ENCODE measurements at places on chromosomes 7 and 10.

- no peak for DNase-seq
These were observed 59.3 kb downstream of the CTBP2 start for GRCh38 chr10:125101049-125101448.

DNA sequence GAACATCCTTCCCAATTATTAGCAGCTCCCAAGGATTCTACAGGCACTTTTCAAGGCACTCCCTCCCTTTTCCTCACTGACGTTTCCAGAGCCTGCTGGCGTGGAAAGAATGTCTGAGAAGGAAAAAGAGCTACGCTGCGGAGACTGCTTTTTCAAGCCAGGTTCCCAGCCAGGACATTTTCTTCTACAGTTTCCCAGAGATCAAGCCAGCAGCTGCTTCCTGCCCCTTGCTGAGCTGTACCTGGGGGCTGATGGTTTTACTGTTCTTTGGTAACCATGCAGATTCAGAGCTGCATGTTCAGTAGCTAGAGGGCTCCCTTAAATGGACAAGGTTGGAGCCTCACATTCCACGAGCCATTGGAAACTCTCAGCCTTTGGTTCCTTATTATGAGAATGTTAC, 133.4 kb downstream of the EVX1 start:
- no peak for DNase-seq

DNA sequence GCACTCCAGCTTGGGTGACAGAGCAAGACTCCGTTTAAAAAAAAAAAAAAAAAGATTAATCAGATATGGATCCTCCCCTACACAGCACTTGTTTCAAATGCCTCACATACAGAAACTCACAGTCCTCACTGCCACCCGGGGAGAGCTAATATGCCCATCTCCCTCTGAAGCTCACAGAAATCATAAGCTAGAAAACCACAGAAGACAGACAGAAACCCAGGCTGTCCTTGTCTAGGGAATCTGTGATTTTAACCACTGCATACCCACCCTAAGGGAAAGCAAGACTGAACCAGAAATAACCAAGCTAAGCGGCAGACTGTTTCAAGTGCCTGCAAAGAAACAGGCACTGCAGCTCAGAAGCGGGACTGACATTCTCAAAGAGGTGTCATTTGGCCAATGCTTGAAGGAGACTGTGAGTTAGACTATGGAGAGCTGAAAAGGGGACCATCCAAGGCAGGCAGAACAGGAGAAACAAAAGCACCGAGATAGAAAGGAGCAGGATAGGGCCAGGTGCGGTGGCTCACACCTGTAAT, 37.6 kb downstream of the SLC37A3 start:
- no peak for DNase-seq

DNA sequence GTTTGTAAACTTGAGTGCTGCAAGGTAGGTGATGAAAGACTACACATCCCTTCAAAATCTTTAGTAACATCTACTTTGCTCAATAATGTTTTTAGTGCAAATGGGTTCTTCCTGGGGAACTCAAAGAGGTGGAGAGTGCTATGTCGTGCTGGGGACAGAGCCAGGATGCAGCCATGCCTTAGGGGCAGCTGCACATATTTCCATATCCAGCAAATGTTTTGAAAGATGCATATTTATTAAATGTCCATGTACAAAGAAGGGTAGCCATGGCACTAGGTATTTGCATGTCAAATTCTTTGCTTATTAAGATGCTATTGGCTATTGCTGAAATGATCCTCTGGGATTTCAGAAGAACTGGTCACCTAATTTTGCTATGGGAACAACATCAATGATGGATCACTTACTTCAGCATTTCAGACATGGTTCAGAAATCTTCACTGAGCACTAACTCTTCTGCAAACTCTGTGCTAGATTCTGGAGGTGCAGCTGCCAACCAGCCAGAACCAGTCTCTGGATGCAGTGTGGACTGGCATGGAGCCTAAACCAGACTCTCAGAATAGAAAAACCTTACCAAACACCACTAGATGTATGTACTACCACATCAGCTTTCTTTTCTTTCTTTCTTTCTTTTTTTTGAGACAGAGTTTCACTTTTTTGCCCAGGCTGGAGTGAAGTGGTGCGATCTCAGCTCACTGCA, 31.7 kb upstream of the DNMBP start:
- DNase-seq = no peak

GRCh38 chr7:51645702-51646298, 329.2 kb upstream of the COBL start:
- DNase-seq = no peak

DNA sequence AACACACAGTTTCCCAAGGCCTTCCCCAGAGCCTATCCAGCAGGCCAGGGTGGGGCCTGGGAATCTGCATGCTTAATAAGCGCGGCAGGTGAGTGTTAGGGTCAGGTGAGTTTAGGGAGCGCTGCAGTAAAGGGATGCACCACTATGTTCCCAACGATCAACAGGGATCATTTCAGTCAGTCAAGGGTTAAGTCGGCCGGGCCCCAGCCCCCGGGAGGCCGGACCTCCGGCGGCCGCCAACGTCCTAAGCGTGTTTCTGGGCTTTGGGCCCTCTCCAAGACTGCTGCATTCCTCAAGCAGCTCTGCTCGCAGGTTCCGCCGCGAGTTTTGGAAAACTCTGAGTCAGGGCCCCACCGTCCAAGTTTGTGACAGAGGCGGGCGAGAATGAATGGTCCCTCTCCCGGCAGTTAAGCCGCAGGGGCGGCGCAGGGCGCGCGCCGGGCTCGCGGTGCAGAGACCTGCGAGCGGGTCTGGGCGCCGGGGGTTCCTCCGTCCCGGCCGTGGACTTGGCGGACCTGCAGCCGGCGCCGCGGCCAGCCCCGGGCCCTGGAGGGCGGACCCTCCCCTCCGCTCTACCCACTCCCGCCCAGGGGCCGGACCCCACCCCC, 81.6 kb downstream of the ARHGAP22 start:
- no peak for DNase-seq

DNA sequence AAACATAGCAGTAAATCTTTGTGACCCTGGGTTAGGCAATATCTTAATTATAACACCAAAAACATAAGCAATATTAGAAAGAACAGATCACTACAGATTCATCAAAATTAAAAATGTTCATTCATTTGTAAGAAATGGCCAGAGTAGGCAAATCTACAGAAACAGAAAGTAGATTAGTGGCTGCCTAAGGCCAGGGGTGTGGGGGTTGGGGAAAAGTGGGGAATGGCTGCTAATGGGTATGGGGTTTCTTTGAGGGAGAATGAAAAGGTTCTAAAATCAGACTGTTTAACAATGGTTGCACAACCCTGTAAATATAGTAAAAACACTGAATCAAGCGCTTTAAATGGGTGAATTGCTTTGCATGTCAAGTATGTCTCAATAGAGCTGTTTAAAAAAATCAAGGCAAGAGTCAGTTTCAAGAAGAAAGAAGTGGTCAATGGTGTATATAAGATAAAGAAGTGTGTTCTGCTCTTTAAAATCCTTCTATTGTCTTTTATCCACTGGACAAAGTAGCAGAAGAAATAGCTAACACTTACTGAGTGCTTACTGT, 42.6 kb downstream of the CDK6 start:
- DNase-seq = no peak

DNA sequence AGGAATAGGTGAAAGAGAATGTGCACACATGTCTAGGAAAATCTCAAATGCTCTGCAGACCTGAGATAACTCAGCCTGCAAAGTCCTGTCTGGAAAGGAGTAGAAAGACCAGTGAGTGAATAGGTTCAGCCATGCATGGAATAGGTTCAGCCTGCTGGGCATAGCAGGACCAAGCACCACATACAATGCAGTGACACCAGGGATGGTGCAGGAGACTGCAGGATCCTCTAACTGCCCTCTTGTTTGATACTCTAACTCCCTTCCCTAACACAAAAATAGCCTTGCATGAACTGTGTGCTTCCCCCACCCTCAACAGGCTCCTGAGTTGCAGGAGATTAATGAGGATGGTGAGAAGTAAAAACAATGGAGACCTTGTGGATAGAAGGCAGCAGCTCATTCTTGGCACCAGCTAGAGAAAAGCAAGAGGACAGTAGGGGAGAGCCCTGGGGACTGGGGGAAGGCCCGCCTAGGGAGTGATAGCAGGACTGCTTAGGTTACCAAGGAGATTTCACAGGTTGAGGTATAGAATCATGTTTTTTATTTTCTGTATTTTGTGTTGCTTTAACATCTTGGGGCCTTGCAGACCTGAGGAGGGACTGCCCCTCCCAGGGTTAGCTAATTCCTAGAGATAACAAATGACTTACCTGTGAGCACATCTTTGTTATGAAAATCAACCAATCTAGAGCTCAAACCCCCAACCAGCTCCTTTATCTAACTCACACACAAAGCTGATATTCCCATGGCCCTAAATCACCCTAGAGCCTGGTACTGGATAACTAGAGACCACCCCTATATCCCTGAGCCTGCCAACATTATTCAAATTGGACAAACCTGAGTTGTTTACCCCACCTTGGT, 187.8 kb downstream of the PLPP4 start:
- DNase-seq = no peak

DNA sequence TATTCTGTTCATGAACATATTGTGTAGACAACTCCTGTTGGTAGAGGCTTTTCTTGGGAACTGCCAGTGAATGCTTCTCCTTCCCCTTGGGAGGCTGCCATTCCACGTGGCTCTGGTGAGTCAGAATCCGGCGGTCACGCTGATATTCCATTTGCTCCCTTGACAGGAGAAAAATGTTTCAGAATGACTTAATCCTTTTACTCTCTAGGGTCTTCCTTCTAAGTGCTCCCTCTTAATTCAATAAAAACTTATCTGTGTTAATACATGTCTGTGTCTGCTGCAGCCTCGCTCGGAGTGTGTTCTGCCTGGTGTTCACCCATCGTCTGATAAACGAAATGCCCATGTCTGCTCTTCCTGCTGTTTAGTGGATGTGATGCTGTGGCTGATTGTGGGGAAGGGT, 278.6 kb downstream of the ARHGAP12 start:
- no peak for DNase-seq

GRCh38 chr7:142405122-142405765, 147.4 kb upstream of the PRSS58 start:
- DNase-seq = no peak

DNA sequence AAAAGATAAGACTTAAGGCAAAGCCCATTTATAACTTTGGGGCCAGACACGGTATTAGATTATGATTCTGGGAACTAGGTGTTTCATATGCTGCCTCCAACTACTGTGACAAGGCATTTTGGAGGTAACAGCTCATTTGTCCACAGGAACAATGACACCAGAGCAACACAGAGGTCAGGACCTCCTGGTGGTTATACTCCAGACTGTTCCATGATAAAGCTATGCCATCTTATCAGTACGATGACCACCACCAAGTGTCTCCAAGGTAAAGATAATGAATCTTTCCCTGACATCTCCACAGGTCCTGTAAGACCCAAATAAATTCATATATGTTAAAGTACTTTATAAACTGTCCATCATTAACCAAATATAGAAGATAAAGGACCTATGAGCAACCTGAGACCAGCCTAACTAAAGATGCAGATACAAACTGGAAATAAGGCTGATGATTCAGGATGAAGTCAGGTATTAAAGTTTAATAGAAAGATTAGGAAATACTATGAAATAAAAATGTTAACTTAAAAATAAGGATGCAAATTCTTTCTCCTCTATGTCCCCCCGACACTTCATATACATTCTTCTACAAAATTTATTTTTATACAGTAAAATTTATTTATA, 26.2 kb downstream of the CUL2 start:
- DNase-seq = no peak

- no peak for DNase-seq
These were observed 15.4 kb downstream of the CCSER2 start for GRCh38 chr10:84343831-84344230.

DNA sequence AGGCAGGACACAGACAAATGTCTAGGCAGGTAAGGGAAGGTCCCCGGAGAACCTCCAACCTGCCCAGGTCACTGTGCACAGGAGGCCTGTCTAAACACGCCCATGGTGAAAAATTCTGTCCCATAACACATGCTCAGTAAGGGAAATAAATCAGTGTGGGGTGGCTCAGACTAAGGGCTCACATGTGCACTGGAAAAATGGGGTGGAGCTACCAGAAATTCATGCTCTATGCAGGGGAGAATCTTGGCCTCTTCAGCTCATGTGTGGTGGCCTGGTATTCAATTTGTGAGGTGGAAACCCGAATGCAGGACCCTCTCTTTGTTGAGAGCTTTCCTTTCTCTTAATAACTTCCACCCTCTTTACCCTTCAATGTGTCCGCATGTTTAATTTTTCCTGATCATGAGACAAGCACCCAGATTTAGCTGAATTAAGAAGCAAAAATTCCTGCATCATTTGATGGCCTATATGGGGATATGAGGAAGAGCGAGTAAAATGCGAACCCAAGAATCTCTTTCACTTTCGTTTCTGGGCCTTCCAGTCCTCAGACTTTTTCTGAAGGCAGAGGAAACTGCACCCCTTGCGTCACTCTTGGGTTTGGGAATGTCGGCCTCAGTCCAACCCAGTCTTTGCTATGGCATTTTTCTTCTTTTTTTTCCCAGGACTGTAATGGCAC, 163.2 kb downstream of the DGKB start:
- no peak for DNase-seq

GRCh38 chr7:139118234-139118804, 8.8 kb upstream of the ZC3HAV1 start:
- DNase-seq = no peak

DNA sequence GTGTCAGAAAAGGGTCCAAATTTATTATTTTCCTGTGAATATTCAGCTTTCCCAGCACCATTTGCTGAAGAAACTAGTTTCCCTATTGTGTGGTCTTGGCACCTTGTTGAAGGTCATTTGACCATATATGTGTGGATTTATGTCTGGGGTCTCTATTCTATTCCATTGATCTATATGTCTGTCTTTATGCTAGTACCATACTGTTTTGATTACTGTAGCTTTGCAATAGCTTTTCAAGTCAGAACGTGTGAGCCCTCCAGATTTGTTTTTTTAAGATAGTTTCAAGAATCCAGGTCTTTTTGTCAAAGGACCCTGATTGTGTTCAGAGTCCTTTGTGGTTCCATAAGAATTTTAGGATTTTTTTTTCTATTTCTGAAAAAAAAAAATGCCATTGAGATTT, 79.0 kb upstream of the WAC start:
- no peak for DNase-seq

DNA sequence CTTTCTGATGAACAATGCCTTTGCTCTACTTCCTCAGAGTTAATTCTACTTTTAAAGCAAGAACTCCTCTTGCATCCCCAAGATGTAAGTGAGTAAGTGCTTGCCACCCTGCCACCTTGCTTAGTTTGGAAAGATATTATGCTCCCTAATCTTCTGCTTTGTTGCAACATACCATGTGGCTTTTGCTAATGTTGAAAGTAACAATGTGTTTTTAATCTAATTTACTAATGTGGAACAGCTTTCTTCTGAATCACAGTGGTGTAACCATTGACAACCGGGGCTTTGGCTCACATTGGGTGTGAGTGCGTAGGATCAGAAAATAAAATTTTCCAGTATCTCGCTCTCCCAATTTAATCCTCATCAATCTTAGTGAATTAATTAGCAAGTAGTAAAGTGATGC, 254.1 kb upstream of the PTER start:
- no peak for DNase-seq

Measured in stimulated activated CD8-positive, alpha-beta memory T cell treated with anti-CD3 and anti-CD28 coated beads, Interleukin-15, amount 100 ng/mL, for 48 hours (primary cell).